Small intestine (tissue), 16 donors: ENCODE measurements at places on chromosomes 5 and 9. TPM values are rescaled to one million over a fixed set of nuclear protein-coding genes. Genes with fewer than 3 reads are reported as not detected.

Gene TSSK1B
- not detected for polyA plus RNA-seq

Gene KIF12
- polyA plus RNA-seq = 151 TPM

Gene IL4
- polyA plus RNA-seq = not detected

Gene OR1J2
- not detected for polyA plus RNA-seq

Gene GPR21
- polyA plus RNA-seq = 0.15 TPM

Gene TRMT10B
- 5.1 TPM for polyA plus RNA-seq

DNA sequence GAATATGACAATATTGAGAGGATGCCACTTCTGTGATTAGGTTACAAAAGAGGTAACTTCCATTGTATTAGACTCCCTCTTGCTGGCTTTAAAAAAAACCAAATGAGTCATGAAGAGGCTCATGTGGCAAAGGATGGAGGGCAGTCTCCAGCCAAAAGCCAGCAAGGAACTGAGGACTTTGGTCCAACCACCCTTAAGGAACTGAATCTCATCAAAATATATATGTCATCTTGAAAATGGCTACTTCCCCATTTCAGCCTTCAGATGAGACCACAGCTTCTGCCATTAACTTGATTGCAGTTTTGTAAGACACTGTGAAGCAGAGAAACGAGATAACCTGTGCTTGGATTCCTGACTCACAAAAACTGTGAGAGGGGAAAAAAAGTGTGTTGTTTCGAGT lies 15.5 kb upstream of the TRIM32 start:
- H3K27me3 ChIP-seq = no peaks in the 10 kb centered on the region
- no peaks in the 10 kb centered on the region for H3K36me3 ChIP-seq
- H3K27ac ChIP-seq = no peak overlapping the region
- no peak overlapping the region for H3K4me3 ChIP-seq
- no peaks in the 10 kb centered on the region for H3K4me1 ChIP-seq

GRCh38 chr9:112761912-112762655 lies 11.5 kb downstream of the SNX30 start:
- H3K36me3 ChIP-seq = no peaks in the 10 kb centered on the region
- peaks cover 2% of the 10 kb centered on the region for H3K4me1 ChIP-seq
- H3K4me3 ChIP-seq = no peak overlapping the region
- no peak for DNase-seq
- no peak overlapping the region for H3K27ac ChIP-seq
- H3K27me3 ChIP-seq = no peaks in the 10 kb centered on the region

DNA sequence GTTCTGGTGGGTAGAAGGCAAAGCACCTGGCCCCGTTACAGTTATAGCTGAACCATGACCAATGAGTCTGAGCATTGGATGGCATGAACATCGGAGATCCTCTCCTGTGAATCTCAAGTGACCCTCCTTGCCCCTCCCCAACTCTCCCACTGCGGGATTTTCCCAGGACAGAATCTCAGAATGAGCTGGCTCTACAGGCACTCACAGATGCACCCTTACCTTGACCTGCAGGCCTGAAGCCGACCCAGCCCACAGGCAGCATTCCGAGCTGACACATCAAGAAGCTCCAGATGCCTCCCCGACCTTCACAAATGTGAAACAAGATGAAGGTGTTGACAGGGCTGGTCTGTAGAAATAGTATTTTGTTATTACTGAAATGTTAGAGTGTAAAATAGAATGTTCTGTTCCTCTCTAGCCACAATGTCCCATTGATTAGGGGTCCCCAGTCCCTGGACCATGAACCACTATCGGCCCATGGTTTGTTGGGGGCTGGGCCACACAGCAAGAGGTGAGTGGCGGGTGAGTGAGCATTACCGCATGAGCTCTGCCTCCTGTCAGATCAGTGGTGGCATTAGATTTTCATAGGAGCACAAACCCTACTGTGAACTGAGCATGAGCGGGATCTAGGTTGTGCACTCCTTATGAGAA lies 263.4 kb downstream of the AUH start:
- DNase-seq = no peak
- H3K4me1 ChIP-seq = no peaks in the 10 kb centered on the region
- H3K27ac ChIP-seq = no peak overlapping the region
- no peaks in the 10 kb centered on the region for H3K36me3 ChIP-seq
- no peak overlapping the region for H3K4me3 ChIP-seq

- no peak for DNase-seq
- no peak overlapping the region for H3K4me3 ChIP-seq
- H3K4me1 ChIP-seq = no peaks in the 10 kb centered on the region
- no peak overlapping the region for H3K27ac ChIP-seq
- no peaks in the 10 kb centered on the region for H3K27me3 ChIP-seq
- H3K36me3 ChIP-seq = no peaks in the 10 kb centered on the region
Observed at GRCh38 chr9:81028504-81028903, 660.8 kb downstream of the TLE1 start.

DNA sequence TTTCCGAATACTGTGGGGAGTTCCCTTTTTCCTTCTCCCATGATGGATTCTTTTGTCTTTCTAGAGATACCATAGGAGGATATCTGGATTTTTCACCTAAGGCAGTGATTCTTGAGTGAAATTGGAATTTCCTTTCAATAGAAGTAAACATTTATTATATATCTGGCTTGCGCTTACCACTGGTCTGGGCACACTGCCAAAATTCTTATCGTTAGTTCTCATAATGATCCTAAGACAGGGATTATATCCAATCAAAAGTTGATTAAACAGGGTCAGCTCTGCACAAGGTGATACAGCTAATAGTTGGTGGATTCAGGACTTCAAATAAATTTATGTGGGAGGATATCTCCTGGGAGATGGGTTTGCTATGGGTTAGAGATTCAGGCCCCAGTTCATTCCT lies 9.6 kb downstream of the TLE4 start:
- DNase-seq = peak; percentile 48
- no peak overlapping the region for H3K27ac ChIP-seq
- H3K4me1 ChIP-seq = peaks cover 5% of the 10 kb centered on the region
- no peak overlapping the region for H3K4me3 ChIP-seq
- peaks cover 5% of the 10 kb centered on the region for H3K36me3 ChIP-seq

- H3K4me3 ChIP-seq = no peak overlapping the region
- no peaks in the 10 kb centered on the region for H3K27me3 ChIP-seq
- peaks cover 11% of the 10 kb centered on the region for H3K4me1 ChIP-seq
- no peak overlapping the region for H3K27ac ChIP-seq
- peaks cover 4% of the 10 kb centered on the region for H3K36me3 ChIP-seq
Observed at GRCh38 chr5:112866739-112867138, 5.7 kb downstream of the SRP19 start.

DNA sequence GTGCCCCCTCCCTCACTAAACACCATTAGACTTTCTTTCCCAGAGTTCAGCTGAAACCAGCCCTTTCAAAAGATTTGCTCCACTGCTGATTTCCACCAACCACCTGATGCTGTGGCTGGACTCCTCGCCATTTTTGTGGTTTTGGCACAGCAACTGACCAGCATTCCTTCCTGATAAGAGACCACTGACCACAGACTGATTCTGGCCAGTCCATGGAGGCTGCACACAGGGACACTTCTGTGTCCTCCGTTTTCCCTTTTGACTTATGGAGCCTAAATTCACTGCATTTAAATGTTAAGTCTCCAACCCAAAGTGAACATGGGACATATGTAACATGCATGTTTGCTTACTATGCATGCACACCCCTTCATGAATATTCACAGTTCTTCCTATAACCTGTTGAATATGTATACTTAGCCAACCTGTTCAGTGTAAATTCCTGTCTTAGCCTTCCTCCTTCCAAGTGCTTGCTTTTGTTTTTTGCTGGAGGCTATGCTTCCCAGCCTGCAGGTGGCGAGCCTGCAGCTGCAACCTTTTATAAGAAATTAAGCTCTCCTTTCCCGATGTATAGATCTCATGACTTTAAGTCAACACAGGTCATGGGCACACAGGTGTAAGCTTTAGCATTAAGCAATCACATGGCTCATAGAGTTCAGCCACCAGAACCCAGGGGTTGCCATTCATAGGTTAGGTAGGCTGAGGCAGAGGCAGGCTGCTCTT lies 78.7 kb downstream of the ACTL7B start:
- no peak overlapping the region for H3K27ac ChIP-seq
- H3K4me1 ChIP-seq = peaks cover 8% of the 10 kb centered on the region
- no peaks in the 10 kb centered on the region for H3K27me3 ChIP-seq
- DNase-seq = no peak
- H3K36me3 ChIP-seq = no peaks in the 10 kb centered on the region
- H3K4me3 ChIP-seq = no peak overlapping the region

DNA sequence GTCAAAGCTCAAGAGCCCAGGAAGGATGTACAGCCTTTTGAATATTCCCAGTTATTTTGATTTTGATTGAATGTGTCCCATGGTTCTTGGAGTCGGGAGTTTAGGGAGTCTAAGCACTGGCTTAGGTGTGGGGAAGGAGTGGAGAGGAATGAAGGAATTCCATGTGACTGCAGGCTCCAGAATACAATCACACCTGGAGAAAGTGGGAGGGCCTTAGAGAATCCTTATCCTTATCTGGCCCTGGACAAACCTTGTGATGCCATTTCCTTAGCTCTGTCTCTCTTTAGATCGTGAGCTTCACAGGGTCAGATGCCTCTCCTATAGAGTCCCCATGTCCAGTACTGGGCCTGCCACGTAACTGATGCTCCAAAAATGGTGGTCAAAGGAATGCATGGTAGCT lies 4.2 kb upstream of the EEIG1 start:
- H3K4me3 ChIP-seq = no peak overlapping the region
- H3K27ac ChIP-seq = no peak overlapping the region
- H3K27me3 ChIP-seq = no peaks in the 10 kb centered on the region

DNA sequence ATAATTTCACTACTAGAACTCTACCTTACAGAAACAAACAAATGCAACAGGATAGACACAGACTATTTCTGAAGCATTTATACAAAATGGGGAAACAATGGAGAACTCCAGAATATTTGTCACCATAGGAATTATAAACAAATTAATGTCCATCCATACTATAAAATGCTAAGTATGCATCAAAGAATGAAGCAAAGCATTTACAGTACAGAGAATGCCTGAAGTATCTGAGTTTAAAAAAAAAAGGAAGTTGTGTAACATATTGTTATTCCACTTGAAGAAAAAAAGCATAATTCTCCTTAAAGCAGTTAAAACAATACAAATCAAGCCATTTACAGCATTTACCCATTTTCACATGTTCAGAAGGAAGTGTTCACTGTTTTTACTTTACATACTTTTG lies 53.0 kb downstream of the DROSHA start:
- peaks cover 24% of the 10 kb centered on the region for H3K36me3 ChIP-seq
- no peaks in the 10 kb centered on the region for H3K4me1 ChIP-seq
- H3K27me3 ChIP-seq = no peaks in the 10 kb centered on the region

DNA sequence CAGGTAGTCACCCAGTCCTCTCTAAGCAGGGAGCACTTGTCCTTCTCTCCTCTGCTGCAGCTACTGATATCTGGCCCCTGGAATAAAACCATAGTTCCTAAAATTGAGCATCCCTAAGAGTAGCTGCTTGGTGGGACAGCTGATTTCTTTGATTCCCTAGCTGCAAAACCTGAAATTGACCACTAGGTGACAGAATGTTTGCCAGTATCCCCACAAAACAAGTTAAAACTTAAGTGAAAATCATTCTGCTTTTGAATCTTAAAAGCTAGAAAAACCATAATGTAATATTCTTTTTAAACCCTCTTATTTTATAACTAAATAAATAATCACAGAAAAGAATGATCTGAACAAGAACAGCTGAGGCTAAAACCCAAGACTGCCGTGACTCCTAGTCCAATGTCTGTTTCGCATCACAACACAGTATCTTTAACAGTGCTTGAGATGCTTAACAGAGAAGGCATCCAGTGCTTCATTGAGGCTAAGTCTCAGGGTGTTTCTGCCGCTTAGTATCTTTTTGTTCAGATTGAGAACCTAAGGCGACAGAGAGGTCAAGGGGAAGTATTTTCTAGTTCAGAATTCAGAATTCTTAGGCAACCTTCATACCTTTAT lies 24.4 kb upstream of the TAL2 start:
- no peaks in the 10 kb centered on the region for H3K36me3 ChIP-seq
- H3K27ac ChIP-seq = no peak overlapping the region
- no peaks in the 10 kb centered on the region for H3K27me3 ChIP-seq
- no peak overlapping the region for H3K4me3 ChIP-seq
- peak; percentile 3 for DNase-seq

DNA sequence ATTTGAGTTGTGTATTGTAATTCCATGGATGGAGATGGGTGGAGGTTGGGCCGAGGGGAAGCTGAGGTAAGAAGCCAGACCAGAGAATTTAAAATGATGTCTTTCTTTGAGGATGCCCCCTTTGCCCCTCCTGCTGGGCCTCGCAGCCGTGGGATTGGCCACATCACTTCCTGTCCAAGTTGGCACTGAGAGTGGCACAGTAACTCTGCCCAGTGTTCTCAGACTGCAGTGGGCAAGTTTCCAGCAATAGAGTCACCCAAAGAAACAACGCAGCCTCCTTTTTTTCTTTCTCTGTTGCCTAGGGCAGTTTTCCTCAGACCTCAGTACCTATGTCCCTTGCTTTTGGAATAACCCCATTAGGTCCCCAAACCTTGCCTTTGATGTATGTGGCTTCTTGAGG lies 306.6 kb upstream of the DMRT1 start:
- H3K27me3 ChIP-seq = no peaks in the 10 kb centered on the region
- no peak for DNase-seq
- H3K4me3 ChIP-seq = no peak overlapping the region
- H3K27ac ChIP-seq = no peak overlapping the region
- peaks cover 2% of the 10 kb centered on the region for H3K36me3 ChIP-seq

DNA sequence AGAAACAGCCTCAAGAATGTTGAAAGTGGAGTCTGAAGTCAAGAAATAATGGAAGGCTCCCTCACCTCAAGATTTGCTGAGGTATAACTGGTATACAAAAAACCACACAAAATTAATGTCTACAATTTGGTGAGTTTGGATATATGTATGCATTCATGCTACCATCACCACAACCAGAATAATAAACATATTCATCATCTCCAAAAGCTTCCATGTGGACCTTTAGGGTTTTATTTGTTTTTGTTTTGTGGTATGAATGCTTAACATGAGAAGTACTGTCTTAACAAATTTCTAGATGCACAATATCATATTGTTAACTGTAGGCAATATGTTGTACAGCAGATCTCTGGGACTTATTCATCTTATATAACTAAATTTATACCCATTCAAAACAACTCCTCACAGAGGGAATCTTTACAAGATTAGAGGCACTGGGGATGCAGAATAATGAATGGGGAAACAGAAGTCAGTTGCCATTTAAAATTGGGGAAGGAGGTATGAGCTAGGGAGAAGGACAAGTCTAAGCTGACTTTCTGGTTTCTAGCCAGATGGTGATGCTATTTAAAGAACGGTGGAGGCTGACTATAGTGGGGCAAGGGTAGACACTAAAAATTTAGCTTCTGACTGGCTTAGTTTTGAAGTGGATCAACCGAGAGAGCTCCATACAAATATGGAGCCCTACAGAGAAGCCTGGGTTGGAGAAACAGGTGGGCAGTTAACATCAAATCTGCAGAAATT lies 213.9 kb downstream of the BNC2 start:
- no peak for DNase-seq
- no peaks in the 10 kb centered on the region for H3K27me3 ChIP-seq
- H3K4me3 ChIP-seq = no peak overlapping the region
- no peaks in the 10 kb centered on the region for H3K36me3 ChIP-seq

- H3K4me1 ChIP-seq = no peaks in the 10 kb centered on the region
- no peak overlapping the region for H3K4me3 ChIP-seq
- H3K36me3 ChIP-seq = peaks cover 12% of the 10 kb centered on the region
- H3K27me3 ChIP-seq = no peaks in the 10 kb centered on the region
Observed at GRCh38 chr5:5487585-5488360, 65.3 kb downstream of the ICE1 start.
